ENCODE measurements at places on chromosomes 5 and 9.

- no peak for DNase-seq
Measured at GRCh38 chr5:9066349-9066748, 479.5 kb downstream of the SEMA5A start.

GRCh38 chr5:160134332-160134731 is 15.1 kb upstream of the PWWP2A start:
- DNase-seq: no peak

GRCh38 chr5:146366904-146367303 is 28.3 kb downstream of the POU4F3 start:
- no peak for DNase-seq

DNA sequence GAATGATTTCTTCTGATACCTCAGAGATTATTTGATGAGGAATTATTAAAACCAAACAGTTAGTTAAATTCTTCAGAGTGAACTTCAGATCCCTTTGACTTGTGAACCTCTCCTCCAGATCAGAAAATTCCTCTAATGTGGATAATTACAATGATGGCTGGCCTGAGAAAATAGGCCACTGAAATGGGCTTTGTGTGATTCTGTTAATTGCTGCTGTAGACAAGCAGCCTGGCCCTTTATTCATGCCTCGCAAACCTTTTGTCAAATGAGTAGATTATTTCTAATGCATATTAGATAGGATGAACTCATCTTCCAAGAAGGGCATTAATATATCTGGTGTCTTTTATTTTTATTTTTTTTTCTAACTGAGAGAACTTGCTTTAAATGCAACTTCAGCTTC is 855.2 kb downstream of the TLE4 start:
- no peak for DNase-seq

DNA sequence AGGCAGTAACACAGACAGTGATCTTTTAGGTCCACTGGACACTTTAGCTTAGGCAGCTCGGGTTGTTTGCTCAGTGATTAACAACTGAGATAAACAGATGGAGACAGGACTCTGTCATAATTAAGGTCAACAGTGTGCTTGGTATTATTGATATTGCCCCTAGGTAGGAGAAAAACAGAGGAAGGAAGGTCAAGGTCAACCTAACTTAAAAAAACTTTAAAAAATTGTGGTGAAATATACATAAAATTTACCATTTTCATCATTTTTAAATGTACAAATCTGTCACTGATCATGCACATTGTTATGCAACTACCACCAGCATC is 2.1 kb upstream of the HSPA4 start:
- no peak for DNase-seq

- DNase-seq: no peak
Measured at GRCh38 chr9:131270171-131271015, 5.9 kb downstream of the FAM78A start.

DNA sequence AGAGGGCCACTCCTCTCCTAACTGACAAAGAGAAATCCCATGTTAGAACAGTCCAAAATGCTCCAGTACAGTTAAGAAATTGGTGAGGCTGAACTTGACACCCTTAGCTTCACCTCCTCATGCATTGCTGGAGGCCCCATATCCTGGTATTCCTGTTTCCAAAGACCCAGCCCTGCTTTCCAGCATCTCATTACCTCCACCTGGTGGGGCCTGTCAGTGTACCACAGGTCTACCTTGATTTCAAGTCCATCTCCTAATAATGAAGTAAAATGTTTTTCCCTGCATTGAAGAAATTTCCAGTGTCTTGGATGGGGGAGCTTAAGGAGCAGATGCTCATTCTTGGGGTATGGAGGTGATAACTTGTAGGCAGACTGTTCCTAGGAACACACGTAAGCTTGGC is 70.6 kb upstream of the S1PR3 start:
- DNase-seq: no peak

DNA sequence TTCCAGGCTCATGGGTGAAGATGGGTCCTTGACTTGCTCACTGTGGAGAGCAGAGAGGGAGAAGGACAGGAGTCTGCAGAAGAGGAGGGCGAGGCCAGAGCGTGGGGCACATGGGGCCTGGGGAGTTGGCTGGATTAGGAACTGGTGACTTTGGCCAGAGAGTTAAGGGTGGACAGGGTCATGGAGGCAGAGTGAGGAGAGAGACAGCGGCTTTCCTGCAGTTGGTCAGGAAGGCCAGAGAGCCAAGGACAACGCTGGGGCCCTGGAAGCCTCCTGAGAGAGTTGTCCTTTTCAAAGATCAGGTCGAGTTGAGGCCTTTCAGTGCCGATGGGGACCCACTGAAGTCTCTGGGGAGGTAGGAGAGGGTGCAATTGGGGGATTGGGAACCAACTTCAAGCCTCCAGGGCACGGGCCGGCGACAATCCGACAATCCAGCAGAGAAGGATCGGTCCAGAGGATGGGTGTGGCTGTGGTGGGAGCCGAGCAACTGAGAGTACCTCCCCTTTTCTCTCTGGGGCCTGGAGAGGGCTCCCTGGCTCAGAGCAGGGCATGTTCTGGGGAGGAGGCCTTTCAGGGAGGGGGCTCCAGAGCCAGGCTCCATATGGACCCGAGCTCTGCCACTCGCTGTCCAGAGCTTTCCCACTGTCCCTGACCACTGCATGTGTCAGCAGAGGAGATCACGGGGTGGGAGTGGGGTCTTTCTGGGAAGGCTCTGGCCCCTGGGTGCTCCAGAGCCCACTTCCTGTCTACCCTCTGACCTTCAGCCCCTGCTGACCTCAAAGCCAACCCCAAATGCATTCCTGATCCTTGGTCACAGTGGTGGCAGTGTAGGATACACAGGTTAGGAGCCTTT is 7.5 kb upstream of the PHYHD1 start:
- peak; percentile 25 for DNase-seq

GRCh38 chr5:150675069-150675468 is 14.0 kb downstream of the MYOZ3 start:
- DNase-seq: no peak

DNA sequence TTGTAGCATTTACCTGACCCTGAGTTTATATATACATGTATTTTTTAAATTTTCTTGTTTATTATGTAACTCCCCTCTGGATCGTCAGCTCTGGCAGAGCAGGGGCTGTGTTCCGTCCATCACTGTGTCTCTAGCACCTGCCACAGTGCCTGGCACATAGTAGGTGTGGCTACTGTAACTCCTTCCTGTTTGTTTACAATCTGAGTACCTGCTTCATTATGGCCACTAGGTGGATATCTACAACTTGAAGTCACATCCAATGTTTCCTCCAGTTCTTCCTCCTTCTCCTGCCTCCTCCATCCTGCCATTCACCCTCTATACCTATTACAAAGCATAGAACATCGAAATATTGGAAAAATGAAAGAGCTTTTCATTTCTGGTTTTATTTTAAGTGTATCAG is 14.2 kb upstream of the PPP1R2B start:
- peak; percentile 3 for DNase-seq

- DNase-seq: peak; percentile 76
Measured at GRCh38 chr9:37187713-37188439, 67.5 kb downstream of the ZCCHC7 start.

DNA sequence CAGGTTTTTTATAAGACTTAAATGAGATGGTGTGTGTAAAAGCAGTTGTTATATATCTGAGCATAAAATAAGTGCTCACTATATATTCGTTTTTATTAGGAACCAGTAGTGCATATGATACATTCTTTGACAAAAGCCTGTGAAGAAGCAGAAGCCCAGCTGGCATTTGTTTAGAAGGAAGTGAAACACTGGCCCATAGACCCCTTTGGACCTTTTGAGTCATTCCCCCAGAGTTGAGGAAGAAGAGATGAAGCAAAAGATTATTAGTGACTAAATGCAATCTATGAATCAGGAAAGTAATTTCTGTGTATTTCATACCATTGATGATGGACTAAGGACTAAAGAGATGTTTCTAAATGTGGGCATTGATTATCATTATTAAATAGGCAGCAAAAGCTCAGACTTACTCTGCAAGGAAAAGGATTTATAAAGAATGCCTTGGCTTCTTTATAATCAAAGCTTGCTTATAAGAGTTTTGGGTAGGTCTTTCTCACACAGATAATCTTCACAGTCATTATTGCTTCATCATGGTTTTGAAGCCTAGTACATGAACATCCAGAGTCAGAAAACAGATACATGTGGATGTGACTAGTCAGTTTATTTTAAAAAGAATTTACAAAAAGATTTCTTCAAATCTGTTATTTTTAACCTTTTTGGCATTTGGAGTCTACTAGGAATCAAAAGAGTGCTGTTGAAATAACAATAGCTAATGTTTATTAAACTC is 16.9 kb upstream of the FER start:
- DNase-seq: peak; percentile 61

GRCh38 chr5:73118391-73118973 is 1.9 kb upstream of the TMEM171 start:
- DNase-seq: no peak
